Activated T-helper 1 cell treated with Interleukin-2 at 50 U/mL for 16 hours (primary cell): ENCODE measurements at places on chromosomes 4 and X.

DNA sequence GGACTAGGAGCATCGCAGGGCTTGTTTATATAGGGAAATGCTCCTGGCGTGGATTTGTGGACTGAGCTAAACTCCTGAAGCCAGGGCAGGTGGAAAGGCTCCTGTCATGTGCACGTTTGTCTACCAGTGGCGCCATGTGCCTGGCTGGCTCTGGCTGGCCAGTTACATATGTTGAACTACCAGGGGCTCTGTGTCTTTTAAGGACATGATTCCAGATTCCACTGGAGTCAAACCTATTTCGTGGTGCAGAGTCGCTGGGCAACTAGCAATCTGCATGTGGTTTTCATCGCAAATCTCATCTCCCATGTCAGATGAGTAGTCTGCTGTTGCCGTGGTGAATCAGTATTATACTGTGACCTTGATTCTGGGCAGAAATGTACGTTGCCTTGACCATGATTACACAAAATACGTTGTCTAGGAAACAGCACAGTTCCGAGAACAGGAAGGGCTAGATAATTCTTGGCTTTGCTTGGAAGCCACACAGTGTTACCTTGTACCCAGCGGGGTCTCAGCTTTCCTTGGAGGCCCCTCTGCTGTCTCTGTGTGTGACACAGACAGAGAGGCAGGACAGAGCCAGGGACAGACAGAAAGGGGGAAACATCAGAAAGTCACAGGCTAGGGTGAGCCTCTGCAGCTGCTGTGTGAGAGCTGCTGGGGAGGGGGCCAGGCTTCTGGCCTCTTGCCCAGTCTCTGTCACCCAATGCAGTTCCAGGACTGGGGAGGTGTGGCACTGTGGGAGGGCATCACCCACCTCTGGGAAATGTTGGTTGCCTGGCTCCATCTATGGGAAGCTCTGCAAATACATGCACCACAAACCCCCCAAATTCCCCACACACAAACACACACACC, 19.2 kb downstream of the PNMA6E start:
- no peak for DNase-seq

DNA sequence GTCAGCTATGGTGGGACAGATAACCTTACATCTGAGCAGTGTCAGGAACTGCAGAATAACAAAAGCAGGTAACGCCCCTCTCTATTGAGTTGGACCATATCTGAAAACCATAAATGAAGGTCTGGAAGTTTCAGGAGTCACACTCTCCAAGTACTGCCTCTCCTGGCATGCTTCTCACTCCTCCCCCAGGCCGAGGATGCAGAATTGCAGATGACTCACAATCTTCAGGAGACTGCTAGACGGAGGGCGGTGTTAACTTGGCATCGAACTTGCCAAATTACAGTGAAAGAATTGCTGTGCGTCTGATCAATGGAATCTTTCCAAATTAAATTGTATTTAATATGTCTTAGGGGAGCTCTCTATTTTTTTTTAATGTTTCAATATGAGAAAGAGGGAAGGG, 67.1 kb upstream of the TRIM2 start:
- no peak for DNase-seq

DNA sequence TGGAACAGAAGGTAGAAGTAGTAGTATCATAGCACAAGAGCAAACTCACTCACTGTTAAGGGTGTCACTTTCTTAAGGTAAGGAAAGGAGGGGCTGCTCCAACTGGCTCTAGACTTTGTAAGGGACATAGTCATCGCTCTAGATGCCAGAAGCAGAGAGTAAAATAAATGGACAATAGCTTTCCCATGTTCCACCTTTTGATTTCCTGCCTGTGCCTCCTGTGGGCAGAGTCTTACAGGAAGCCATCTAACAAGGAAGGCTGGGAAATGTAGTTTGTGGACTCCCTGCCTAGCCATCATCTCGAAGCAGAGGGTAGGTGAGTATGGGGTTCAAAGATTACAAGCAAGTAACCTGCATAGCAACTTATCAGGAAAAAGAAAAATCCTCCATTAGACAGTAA, 1.7 kb upstream of the METTL14 start:
- DNase-seq: no peak

DNA sequence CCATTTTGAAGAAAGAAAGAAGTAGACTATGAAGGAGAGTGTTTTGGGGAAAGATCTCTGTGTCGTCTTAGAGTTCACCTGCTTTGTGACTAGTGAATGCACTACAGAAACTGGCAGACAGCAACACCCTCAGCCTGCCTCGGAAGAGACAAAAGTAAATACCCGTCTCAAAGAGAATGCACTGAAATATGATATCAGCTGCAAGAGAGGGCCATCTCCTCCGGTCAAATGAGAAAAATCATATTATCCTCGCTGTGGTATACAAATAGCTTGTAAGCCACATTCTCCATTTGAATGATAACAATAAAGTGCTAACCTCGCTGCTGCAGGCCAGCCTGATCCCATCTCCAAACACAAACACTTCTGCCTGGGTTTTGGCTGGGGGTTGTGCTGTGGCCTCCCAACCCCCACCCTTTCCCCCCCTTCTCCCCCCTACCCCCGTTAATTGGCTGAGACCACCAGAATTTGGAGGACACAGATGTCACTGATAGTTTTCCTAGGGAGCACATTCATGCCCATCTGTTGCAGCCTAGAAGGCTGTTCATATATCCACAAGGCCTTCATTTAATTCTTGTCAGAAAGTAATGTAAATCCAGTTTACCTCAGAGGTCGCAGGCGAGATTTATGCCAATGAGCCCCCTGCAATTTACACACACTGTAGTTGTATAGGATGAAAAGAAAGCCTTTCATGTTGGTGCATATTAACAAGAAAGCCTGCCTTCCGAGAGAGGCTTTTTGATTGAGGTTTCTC, 46.3 kb downstream of the ALPK1 start:
- DNase-seq: no peak

DNA sequence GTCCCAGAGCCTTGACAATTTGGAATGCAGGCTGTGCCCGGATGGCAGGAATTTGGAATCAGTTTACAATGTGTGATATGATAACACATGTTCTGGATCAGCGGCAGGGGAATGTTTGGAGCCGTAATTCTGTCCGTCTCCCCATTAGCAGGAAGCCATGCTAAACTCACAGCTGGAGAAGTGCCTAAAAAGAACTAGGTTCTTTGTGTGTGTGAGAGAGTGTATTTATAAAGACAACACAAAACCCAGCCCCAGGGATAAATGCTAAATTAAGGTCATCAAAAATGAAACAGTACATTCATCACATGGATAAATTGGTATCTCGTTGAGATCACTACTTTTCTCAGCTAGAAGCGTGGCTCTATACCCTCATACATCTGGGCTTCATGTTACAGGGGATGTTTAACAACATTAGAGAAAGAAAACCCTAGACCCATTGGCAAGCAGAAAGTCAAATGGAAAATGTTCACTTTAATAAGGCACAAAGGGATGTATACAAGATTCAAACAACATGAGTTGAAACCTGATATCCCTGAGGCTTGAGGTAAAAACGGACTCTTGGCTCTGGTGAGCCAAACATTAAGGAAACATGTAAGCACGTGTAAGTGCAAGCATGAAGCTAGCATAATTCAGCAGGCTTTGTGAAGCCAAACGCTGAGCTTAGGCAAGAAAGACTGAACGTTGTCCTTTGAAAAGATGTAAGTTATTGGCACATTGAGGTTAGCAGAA, 18.0 kb upstream of the TMEM131L start:
- DNase-seq: no peak

GRCh38 chr4:76562836-76563453, 127.9 kb downstream of the SHROOM3 start:
- no peak for DNase-seq

GRCh38 chr4:91128519-91128918, 1001.3 kb downstream of the CCSER1 start:
- DNase-seq: no peak
